ENCODE measurements at places on chromosomes 1 and 21. TPM values are rescaled to one million over a fixed set of nuclear protein-coding genes. Genes with fewer than 3 reads are reported as not detected.

Gene SLC2A5
- total RNA-seq = 0.27 TPM

Gene TIE1
- not detected for total RNA-seq

Gene UQCRHL
- total RNA-seq = 1.3 TPM

Gene VAV3
- not detected for total RNA-seq

Gene CACHD1
- total RNA-seq = 10.4 TPM

Gene VASH2
- 2.8 TPM for total RNA-seq

Gene PAQR7
- 13.4 TPM for total RNA-seq

Gene FAM72A
- total RNA-seq = 2.3 TPM

Gene NECTIN4
- 0.12 TPM for total RNA-seq

Gene SLC25A34
- total RNA-seq = 0.90 TPM

Gene NT5C1A
- total RNA-seq = 0.31 TPM

Gene C1orf116
- total RNA-seq = 0.07 TPM

Gene KCNN3
- 1.8 TPM for total RNA-seq

Gene PDC
- total RNA-seq = not detected

Gene OPRD1
- total RNA-seq = 0.10 TPM

Gene CLDN14
- total RNA-seq = not detected

Gene PROX1
- total RNA-seq = 0.32 TPM

Gene WNT4
- 0.08 TPM for total RNA-seq

Gene KCNA2
- 0.17 TPM for total RNA-seq

Gene FCGR1A
- total RNA-seq = not detected

Gene CRP
- not detected for total RNA-seq

Gene ZNF697
- total RNA-seq = 9.4 TPM

Gene ADAMTS4
- total RNA-seq = 2.8 TPM

Gene OR2AK2
- not detected for total RNA-seq

Gene COL18A1
- total RNA-seq = 628 TPM

Gene CR1L
- total RNA-seq = not detected
